T-helper 2 cell (primary cell): ENCODE measurements at places on chromosomes 5 and 9.

GRCh38 chr5:34627794-34628193 lies 28.3 kb upstream of the RAI14 start:
- DNase-seq, result no peak

DNA sequence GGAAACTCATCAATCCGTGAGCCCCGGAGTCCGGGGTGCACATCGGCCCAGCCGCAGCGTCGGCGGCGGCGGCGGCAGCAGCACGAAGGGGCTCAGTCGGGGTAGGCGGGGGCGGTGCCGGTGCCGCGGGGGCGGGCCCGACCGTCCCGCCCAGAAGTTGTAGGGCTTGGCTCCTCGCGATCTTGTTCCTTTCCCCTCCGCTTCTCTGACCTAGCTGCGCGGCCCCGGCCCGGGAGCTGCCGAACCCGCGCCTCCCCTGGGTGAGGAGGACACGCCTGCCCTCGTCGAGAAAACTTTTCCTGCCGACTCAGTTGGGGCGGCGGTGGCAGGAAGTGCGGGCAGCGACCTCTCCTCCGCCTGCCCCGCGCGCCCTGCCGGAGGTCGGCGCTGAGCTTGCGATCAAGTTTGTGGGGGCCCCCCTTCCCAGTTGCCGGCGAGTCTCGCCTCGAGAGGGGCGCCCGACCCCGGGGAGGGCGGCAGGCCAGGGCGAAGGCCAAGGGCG lies at the start of gene MAN2A1:
MAN2A1 (plus strand) TSS at position 188 of the 502 bp plus-strand sequence. CDS start 491 bp downstream, outside the sequence.
- peak; percentile 55 for DNase-seq

GRCh38 chr5:143871672-143872071 lies 59.7 kb downstream of the HMHB1 start:
- no peak for DNase-seq

DNA sequence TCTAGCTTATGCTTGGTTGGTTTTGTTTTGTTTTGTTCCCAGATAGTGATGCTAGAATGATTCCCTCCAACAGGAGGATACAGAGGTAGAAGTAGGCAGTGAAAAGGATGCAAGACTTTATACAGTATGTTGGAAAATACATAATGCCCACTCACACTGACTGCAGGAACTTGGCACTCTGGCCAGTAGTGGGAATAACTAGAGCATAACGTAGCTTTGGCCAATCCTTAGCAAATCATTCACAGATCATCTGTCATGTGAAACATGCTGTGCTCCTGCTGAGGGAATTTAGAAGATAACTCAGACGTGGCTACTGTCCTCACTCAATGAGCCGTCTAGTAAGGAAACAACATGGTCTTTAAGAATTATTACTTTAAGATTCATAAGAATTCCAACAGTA lies 13.5 kb downstream of the CFAP90 start:
- no peak for DNase-seq

- DNase-seq, result no peak
Observed at GRCh38 chr9:101840694-101841188, 102.3 kb upstream of the GRIN3A start.

GRCh38 chr5:17037751-17038150 lies 101.7 kb upstream of the MYO10 start:
- DNase-seq, result no peak

DNA sequence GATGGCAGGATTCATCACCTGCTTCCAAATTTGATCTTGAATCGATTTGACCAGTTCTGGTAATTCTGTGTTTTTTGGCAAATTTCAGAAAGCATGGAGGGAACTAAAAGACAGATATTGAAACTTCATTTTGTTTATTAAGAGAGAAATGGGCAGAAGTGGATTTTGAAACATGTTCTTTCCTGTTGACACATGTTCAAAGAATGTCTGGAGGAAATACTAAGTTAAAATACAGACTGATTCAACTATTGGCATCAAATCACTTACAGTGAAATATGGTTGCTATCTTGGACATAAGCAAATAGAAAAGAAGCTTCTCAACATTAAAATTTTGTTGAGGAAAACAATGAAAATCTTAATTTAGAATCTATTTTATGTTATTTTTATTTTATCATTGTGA lies 19.3 kb upstream of the GZMK start:
- no peak for DNase-seq

- no peak for DNase-seq
Observed at GRCh38 chr5:179326122-179326927, 18.9 kb downstream of the ADAMTS2 start.

DNA sequence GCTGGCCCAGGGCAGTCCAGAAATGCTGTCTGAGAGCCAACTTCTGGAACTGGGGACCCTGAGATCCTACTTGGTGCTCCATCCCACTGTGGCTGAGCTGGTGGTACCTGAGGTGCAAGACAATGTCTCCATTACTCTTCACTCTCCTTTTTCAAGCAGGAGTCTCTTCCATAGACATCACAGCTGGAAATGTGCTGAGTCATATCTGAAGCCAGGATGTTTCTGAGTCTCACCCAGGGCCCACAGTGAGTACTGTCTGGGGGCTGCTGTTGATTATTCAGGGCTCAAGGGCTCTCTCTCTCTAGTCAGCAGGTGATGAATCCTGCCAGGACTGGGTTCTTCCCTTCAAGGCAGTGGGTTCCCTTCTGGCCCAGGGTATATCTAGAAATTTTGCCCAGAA lies 145.2 kb upstream of the TAS2R1 start:
- DNase-seq, result no peak

DNA sequence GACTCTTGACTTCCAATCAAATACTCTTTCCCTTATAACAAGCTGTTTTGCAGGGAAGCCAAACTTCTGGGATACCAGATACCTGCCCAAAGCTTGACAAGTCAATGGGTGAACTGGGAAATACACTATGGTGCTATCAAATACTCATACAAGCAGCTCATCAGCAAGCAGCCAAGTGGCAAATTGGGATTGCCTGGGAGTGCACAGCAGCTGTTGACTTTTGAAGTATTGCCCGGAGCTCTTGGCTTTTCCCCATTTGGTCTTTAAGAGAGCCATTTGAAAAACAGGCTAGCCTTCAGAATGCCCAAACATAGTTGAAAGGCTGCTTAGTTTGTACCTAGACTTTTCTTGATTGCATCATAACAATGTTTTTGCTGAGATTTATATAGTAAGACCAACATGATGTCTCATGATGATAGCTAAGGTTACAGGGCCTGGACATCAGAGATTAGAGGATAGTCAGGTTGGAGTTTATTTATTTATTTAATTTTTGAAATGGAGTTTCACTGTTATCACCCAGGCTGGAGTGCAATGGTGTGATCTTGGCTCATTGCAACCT lies 210.1 kb upstream of the ZNF608 start:
- DNase-seq, result no peak

GRCh38 chr5:42026446-42026845 lies 101.4 kb downstream of the FBXO4 start:
- no peak for DNase-seq

DNA sequence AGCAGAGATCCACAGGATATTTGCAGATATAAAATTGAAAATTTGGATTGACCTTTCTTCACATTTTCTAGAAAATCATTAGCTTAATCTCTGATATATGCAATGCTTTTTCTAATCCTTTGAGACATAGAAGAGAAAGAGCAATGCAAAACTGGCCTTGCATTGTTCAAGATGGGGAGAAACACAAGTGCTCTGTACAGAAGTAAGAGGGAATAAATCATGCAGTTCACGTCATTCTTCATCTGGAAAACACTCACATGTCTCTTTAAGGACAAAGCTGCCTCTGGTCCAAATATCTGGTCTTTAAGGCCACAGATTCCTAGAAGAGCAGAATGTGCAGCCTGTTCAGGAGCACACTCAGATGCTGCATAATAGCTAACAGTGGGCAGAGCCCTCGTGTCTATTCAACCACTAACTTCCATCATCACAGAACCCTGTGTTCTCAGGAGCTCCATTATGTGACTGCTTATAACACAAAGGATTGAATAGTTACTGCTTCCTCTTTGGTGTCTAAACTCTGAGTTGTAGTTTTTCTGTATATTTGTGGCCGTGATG lies 277.5 kb downstream of the PLK2 start:
- DNase-seq, result no peak

GRCh38 chr5:37247036-37247435 lies 2.1 kb downstream of the CPLANE1 start:
- no peak for DNase-seq

DNA sequence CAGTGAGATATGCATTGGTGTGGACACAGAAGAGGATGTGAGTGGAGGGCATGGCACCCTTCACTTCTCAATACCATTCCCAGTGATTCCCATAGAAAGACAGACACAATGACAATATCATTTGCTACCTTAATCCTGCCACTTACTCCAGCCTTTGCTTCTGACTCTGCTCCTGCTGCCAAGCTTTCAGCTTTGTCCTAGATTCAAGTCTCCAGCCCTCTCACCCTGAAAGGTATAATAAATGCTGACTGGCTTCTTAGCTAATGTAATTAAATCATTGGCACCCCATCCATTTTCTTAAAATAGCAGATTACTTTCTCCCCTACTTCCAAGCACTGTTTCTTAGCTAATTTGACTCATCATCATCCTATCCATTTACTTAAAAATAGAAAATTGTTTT lies 41.1 kb upstream of the CDC42SE2 start:
- DNase-seq, result no peak

DNA sequence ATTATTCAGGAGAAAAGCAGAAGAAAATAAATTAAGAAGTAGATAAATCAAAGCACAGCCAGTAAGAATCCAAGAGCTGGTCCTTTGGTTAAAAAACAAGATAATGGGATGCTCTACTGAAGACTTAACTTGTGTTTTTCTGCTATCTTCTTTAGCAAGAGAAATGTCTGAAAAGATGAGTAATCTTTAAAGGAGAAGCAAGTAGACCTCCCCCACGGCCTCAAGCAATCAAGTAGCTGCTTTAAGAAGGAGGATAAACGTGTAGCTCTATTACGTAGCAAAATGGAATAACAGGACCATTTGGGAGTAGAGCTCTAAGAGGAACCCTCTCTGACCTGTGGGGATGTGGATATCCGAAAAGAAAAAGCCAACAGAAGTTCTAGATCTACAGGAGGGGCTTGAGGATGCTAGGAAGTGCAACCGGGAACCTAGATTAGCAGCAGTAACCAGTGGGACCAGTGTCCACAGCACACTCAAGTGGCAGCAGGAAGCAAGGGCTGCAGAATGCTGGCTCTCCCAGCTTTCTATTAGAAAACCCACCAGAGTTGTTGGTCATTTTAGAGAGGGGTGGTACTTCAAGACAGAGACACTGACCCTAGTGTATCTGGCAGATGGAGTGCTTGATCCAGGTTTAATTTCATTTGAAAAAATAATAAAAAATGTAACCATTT lies 185.4 kb downstream of the GABBR2 start:
- no peak for DNase-seq

DNA sequence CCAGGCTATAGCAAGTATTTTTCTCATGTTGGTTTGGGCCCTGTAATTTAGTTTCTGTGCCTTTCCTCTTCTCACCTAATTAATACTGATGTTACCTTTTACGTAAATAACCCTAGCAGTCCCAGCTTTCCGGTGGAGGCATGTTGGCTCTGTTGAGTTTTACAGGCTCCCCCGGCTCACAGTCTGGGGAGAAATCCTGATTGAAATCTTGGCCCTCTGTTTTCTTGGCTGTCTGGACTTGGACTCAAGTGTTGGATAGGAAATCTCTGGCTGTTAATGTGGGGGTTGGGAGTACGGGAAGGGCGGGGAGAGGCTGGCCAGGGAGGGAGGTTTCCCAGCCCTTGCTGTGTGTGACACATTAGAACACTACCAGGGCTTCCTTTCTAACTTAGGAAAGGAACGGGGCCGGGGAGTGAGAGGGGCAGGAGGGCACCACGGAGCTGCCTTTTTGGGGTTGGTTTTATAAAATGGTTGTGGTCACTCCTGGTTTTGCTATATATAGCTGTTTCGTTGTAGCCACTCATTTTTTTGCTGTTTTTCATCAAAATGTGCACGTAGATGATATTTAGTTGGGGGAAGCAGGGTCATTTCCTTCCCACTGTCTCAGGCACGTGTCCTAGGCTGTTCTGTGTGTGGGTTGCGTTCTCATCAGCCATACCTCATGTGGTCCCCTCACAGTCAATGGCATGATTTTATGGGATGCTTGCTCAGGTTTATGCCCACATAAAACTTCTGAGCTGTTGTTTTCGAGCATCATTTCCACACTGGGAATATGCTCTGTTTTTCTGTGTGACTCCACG lies 11.0 kb downstream of the TRIO start:
- no peak for DNase-seq
